ENCODE measurements at places on chromosomes 1 and 21.

DNA sequence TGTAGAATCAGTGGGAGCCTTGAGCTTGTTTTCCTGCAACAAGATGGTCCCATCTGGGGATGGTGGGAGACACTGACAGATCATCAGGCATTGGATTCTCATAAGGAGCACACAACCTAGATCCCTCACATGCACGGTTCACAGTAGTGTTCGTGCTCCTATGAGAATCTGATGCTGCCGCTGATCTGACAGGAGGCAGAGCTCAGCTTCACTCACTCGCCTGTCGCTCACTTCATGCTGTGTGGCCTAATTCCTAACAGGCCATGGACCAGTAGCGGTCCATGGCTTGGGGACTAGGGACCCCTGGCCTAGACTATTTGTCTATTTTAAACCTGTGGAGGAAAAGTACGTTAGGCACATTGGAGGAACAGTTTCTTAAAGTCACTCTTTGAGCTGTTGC lies 140.0 kb downstream of the EDEM3 start:
- DNase-seq: no peak

DNA sequence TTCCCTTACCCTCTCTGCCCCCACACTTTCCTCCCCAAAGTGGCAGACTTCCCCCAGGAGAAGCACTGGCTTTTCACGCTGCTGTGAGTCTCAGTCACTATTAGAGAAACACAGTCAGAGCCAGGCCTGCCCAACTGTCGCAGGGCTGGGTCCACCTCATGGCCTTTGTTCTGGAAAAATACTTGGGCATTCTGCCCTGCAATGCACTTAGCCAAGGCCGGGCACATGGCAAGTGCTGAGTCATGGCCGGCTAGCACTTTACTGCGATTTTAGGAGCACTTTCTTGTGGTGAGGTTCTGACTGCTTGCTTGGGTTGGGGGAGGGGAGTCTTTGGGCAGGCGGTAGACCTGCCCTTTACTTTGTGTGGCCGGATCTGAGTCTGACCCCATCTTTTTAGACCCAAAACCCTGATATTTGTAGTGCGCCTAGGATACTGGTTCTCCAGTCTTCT lies 7.7 kb downstream of the EPHX1 start:
- DNase-seq: no peak

GRCh38 chr1:1130206-1131120 lies 14.6 kb upstream of the C1orf159 start:
- DNase-seq: no peak

GRCh38 chr1:21893046-21893805 lies 43.9 kb downstream of the HSPG2 start:
- DNase-seq: no peak

- no peak for DNase-seq
These were observed 28.3 kb upstream of the A3GALT2 start for GRCh38 chr1:33349081-33349759.

DNA sequence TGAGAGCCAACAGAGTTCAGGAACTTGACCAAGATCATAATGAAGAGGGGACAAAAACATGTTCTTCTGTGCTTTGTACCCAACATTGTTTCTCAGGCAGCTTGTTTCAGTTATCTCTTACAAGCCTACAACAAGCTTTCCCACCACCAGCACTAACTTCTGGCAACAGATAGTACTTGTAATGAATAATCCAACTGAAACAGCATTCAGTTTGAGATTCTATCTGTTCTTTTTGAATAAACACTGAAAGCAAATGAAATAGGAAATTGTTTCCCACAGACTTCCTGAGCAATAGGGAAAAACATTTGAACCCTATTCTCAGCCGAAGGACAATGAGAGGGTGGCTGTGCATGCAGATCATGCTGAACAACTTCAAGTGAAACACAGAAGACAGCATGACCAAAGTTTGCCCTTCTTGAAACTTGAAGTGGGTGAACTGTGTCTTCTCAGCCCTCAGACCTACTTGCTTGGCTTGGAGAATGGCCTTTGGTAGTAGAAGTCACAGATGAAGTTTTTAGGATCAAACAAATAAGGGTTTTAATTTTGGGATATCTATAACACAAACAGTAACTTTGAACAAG lies 11.2 kb upstream of the HOOK1 start:
- DNase-seq: no peak

- DNase-seq: no peak
These were observed 34.7 kb downstream of the TOMM20 start for GRCh38 chr1:235093696-235094592.

- DNase-seq: no peak
These were observed 6.4 kb upstream of the MMEL1 start for GRCh38 chr1:2639203-2639602.

DNA sequence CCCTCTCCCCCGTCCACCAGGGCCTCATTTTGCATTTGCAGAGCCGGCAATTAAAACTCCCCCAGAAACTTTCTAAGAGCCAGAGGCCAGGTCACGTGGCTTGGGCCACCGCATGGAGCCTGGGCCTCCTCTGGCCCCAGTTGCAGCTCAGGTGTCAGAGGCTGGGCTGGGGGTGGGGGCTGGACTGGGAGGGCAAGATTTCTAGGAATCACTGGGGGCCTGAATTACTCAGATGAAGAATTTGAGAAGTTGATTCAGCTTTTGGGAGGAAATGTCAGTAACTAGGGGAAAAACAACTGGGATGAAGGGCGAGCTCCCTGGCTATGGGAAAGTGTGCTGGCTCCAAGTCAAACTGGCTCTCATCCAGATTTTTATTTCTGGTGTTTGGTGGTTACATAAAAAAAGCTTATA lies 151.0 kb downstream of the CDC7 start:
- no peak for DNase-seq

DNA sequence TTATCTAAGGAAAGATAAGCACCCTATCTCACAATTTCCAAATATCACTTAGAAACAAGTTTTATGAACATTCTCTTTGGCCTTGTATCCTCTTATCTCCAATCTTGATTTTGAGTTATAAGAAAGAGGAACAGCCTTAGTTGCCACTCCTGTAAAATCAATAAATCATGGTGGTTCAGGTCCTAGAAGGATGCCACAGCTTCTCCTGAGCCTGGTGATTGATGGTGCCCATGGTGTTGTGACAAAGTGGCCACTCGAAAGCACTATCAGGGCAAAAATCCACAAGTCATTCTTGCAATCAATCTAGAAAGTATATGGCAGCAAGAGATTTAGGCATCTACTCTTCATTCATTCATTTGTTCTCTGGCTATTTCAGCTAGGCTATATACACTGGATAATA lies 27.8 kb downstream of the GBP6 start:
- no peak for DNase-seq

DNA sequence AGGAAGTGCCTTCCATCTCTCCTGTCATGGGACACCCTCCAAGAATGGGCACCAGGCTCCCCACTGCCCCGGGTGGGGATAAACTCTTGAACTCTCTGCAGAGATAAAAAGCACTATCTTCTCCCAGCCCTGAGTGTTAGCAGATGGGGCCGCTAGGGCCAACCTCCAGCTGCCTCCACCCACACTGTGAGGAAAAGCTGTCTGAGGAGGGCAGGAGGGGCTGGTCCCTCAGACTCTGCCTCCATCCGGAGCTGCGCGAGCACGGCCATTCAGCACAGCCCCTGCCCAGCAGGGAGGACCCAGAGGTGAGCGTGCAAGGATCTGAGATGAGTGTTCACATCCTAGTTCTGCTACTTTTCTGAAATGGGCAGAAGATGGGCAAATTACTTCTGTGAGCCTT lies 51.8 kb upstream of the TRABD2B start:
- no peak for DNase-seq

DNA sequence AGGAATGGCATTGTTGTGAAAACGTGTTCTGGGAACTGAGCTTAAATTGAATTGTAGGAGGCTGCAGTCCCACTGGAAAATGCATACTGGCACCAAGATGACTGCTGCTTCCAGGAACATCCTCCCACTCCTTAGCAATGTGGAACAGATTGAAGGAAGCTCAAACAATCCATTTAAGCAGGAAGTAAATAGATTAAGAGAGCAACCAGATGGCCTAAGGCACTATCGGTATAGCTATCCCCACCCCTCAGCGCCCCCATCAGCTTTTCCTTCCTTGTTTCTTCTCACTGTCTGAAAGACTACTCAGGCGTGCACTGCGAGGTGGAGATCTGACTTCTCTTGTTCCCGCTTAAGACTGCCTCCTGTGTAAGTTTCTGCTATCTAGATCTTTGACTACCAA lies 4.0 kb upstream of the IFI16 start:
- no peak for DNase-seq

- no peak for DNase-seq
These were observed 6.1 kb downstream of the TTC4 start for GRCh38 chr1:54721719-54722118.

- DNase-seq: no peak
These were observed 63.2 kb downstream of the TTC3 start for GRCh38 chr21:37136261-37136660.

- no peak for DNase-seq
These were observed 251.6 kb upstream of the FAM78B start for GRCh38 chr1:166418344-166418933.

DNA sequence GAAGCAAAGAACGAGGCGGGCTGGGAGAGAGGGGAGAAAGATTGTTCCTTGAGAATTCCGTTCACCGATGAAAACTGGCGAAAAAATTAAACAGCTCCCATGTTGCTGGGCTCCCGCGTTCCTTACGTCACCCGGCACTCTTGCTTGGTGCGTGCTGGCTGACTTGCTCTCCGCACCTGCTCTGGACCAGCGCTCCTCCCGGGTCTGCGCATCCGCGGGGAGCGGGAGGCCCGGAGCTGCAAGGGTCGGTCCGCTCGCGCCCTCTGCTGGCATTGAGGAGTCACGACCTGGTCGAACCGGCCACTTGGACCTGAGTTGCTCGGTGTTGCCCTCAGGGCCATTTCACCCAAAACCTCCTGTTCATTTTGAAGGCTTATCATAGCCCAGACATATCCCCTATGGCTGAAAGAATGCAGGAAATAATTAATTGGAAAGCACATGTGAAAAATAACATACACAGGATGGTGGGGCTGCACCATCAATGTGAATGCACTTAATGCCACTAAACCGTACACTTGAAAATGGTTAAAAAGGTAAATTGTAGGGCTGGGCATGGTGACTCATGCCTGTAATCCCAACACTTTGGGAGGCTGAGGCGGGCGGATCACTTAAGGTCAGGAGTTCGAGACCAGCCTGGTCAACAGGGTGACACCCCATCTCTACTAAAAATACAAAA lies 98.9 kb upstream of the BACE2 start:
- peak; percentile 59 for DNase-seq

DNA sequence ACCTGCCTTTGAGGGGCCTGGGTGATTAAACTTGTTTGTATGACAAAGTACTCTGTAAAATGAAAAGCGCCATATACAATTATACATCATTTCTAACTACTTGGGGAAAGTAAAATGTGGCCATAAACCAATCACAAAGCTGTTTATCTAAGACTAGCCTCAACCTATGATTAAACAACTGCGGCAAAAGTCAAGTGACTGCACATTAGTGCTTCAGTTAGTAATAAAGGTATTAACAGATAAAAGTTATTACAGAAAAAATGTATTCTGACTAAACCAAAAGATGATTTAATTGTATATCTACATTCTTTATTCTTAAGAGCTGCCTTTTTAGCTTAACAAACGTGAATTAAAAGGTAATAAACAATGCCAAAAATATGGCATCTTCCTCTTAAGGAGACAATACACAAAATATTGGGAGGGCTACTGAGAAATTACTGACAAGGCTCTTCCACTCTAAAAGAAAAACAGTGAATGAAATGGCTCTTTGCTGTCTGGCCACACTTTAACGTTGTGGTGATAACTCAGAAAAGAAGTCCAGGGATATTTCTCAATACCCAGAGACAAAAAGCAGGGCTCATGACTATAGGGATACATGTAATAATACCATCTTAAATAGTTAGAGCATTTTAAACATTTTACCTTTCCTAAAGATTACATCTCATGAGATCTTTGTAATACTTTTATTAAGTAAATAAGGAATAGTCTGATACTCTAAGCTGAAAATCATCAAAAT lies 8.6 kb downstream of the ARHGAP29 start:
- DNase-seq: no peak

DNA sequence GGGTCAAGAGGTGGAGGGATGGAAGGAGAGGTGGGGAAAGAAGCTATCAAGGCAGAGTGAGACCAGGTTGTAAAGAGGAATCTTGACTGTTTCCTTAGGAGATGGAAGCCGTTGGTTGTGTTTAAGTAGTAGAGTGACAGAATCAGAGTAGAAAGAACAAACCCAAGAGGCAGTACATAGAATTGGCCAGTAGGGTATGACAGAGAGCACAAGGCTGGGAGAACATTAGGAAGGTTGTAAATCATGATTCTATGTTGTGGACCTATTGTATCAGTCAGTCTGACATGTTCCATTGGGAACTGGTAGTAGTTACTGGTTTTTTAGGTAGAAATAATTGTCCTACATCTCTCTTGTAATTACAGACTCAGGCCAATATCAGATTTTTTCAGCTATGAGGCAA lies 486.9 kb upstream of the USP24 start:
- no peak for DNase-seq

DNA sequence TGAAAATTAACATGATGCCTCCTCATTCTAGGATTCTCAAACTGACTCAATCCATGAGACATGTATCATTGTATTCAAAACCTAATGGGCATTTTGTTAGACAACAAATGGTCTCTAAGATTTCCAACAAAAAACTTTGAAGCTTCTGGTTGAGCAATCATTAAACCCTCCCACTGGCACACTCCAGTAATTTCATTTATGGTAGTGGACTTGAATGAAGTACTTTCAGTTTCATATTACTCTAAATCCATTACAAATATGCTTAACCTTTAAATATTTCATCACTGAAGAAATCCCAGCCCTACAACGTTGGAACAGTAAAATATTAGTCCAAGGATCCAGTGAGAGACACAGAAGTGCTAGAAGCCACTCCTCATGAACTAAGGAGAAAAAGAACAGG lies 43.5 kb downstream of the GBP6 start:
- no peak for DNase-seq

DNA sequence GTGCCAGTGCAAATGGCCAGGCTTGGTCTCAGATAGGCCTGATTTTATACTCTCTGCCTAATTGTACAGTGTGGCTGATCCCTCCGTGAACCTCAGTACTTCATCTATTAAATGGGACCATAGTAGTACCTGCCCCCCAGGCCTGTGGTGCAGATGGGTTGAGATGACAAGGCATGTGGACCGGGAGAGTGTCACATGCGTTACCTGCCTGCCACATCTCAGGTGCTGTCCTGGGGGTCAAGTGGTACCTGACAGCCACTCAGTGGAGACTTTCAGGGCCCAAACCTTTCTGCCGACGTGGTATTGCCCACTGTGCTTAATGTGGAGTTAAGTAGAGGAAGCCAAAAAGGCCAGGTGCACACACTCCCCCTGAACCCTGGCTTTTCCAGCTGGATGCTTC lies 197.3 kb downstream of the FOXD2 start:
- DNase-seq: no peak

All from NCI-H2081 treated with DMSO at 0.1 percent for 48 hours (cell line).